Thymus (tissue), 14 donors: ENCODE measurements at places on chromosomes 7 and 10. TPM values are rescaled to one million over a fixed set of nuclear protein-coding genes. Genes with fewer than 3 reads are reported as not detected.

SLC13A4 gene
- total RNA-seq: 0.05 TPM

CACNB2 gene
- 0.85 TPM for total RNA-seq

CYP3A4 gene
- 11.0 TPM for total RNA-seq

CTNNA3 gene
- 0.28 TPM for total RNA-seq

ADAMTS14 gene
- 1.8 TPM for total RNA-seq

DKK1 gene
- 0.24 TPM for total RNA-seq

CC2D2B gene
- 0.33 TPM for total RNA-seq

CDH23 gene
- total RNA-seq: 9.1 TPM
